ENCODE measurements at places on chromosomes 1 and 21.

GRCh38 chr1:176384841-176385240 is 78.1 kb upstream of the PAPPA2 start:
- DNase-seq = no peak

DNA sequence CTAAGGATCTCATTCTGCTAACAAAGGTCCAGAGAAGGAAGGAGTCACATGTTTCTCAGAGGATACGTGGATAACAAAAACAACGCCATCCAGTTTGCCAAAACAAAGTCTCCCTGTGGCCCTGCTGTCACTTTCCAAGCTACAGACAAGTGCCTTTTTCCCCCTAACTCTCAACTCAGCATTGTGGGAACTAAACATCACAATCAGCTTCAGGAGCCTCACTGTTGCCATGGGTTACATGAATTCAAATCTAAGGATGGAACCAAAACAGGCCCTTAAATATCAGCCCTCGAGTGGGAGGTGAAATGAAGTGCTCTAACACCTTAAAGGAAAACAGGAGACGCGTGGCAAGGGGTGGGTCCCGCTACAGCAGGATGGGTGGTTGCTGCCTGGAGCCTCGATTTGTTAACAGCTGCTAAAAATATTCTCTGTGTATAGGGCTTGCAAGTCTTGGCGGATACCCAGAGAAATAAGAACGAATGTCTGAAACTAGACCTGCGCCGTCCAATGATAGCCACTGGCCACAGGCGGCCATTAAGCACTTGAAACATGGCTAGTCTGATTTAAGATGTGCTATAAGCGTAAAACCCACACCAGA is 66.4 kb upstream of the SOD1 start:
- no peak for DNase-seq

- DNase-seq = no peak
Observed at GRCh38 chr1:11784993-11785769, 20.6 kb downstream of the MTHFR start.

GRCh38 chr1:164325786-164326185 is 233.2 kb upstream of the PBX1 start:
- DNase-seq = no peak

DNA sequence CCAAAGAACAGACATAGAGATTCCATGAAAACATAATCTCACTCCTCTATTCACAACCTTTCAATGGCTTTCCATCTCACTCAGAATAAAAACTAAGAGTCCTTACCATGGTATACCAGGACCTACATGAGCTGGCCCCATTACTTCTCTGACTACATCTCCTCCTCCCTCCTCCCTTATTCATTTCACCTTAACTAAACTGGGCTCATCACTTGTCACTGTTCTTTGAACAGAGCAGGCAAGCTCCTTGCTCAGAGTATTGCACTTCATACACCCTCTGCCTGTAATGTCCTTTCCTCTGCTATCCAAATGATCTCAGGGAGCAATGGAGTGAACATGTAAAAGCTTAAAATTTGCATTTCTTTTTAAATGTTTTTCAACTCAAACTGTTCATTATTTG is 142.0 kb downstream of the MRPL39 start:
- no peak for DNase-seq
